Activated T-helper 1 cell treated with anti-CD3 and anti-CD28 coated beads, Interleukin-2, amount 50 U/mL, for 16 hours (primary cell): ENCODE measurements at places on chromosomes 12 and 14.

DNA sequence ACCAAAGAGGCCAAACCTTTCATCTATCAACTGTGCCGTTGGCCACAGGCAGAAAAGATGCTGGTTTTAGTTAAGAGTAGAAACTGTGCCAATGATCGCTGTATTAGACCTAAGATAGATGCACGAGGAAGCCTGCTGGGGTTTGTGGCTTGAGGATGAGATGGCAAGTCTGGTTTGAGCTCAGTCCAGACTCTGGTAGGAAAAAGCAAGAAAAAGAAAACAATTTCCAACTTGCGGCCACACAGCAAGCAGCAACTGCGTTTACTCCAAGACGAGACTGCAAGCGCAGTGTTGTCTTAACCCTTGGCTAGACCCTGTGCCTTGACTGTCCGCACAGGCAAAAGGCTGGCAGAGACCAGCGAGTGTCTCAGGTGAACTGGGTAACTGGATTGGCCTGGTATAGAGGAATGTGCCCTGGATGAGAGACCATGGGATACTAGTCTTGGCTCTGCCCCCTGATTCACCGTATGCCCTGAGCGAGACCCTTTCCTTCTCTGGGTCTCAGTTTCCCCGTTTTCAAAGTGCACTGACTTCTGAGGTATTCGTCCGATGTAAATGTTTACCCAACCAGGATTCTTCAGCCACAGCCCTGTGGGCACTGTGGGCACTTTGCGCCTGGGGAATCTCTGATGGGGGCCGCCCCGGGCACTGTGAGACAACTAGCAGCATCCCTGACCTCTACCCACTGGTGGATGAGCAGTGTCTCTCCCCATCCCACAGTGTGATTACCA, 113.4 kb downstream of the DICER1 start:
- DNase-seq: no peak

GRCh38 chr12:94277426-94278000, 129.1 kb downstream of the PLXNC1 start:
- DNase-seq: no peak

- no peak for DNase-seq
Observed at GRCh38 chr14:97791906-97792305, 994.7 kb downstream of the VRK1 start.

GRCh38 chr12:1213205-1213604, 222.2 kb downstream of the ERC1 start:
- DNase-seq: no peak

DNA sequence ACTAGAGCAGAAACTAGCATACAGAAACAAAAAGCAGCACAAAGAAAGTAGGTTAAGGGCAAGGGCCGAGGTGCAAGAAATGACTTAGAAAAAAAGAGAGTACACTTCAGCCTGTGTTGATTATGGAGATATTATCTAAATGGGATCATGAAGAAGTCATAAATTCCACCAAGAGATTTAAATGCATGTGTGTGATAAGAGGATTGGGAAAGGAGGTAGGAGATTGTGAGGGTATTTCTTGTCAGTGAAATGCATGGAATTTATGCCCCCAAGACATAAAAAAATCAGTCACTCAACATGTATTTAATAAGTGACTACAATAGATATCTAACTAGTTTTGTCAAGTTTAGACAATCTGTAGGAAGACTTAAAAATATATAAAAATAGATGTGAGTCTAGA, 976.2 kb upstream of the LRFN5 start:
- no peak for DNase-seq

DNA sequence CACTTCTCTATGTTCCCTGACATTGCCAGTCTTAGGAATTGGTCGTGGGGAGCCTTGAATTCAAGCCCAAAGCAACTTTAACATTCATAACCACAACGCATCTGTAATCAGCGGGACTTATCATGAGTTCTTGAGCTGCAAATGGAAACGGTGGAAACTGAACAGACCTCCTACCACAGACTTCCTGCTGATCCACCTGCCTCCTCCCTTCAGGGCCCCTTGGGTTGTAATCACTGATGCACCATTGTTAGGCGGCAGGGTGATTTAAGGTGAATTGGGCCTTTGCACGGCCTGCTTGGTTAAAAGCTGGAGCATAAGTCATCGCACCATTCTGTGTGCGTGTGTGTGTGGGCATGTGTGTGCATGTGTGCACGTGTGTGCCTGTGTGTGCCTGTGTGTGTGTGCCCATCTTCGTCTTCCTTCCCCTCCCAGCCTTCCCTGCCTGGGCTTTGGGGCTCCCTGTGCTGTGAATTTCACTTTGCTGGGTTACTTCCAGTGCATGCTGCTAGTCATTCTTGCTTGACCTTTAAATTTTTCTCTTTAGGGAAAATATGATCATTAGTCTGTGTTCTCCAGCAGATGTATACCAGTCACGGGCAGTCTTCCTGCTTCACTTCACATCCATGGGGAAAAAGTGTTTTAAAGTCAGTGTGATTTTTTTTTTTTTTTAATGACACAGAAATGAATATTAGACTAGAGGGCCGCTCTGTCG, 29.1 kb downstream of the CHST11 start:
- no peak for DNase-seq

- no peak for DNase-seq
Observed at GRCh38 chr14:20631023-20631879, 10.2 kb downstream of the OR6S1 start.

DNA sequence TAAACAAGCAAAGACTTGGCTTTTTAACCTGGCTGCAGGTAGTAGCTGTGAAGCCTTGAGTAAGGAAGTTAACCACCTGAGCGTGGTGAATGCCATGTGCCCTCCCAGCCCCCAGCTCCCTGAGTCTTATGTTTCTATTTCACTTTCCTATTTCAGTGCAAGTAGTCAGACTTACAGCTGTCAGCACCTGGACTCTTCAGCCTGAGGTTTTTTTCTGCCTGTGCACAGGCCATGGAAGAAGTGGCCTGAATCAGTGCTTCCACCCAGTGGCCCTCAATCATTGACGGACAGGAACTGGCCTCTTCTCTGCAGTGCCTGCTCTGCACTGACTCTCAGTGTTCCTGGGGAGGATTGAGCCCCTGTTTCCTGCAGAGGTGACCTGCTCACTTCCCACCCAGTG, 796.4 kb downstream of the MED13L start:
- no peak for DNase-seq

DNA sequence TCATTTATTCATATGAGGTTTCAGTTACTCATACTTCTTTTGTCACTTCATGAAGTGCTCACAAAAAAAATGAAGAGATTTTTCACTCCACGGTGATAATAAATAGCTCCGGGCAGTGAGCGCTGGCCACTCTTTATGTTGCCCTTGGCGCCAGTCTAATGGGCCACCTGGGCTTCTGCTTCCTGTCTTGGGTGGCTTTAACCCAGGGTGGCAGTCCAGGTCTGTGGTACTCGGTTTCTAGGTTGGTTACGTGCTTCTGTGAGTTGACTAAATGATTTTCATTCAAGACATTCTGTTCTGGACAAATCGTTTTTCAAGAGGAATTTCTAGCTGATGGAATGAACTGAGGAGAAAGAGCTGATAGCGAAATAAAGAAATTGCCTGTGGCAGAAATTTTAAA, 34.6 kb upstream of the NID2 start:
- DNase-seq: no peak

- DNase-seq: no peak
Observed at GRCh38 chr14:71130491-71131179, 223.4 kb downstream of the PCNX1 start.

DNA sequence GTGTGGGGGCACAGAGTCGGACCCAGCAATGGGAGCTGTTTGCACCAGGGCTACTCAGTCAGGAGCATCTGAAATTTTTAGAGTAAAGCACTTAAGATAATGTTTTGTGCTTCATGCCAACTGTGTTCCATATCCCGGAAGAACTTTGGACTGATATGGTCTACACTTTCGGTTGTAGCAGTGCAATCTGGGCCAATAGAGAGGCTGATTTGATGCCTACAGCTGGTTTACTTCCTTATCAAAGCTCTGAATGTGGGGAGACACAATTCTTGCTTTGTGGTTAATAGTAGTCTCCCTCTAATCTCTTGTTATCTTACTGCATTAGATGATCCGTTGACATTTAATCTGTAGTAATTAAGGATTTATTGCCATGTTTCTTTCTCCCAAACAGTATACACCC, 7.8 kb upstream of the VDR start:
- no peak for DNase-seq

GRCh38 chr14:69288011-69288771, 28.2 kb downstream of the GALNT16 start:
- DNase-seq: no peak

DNA sequence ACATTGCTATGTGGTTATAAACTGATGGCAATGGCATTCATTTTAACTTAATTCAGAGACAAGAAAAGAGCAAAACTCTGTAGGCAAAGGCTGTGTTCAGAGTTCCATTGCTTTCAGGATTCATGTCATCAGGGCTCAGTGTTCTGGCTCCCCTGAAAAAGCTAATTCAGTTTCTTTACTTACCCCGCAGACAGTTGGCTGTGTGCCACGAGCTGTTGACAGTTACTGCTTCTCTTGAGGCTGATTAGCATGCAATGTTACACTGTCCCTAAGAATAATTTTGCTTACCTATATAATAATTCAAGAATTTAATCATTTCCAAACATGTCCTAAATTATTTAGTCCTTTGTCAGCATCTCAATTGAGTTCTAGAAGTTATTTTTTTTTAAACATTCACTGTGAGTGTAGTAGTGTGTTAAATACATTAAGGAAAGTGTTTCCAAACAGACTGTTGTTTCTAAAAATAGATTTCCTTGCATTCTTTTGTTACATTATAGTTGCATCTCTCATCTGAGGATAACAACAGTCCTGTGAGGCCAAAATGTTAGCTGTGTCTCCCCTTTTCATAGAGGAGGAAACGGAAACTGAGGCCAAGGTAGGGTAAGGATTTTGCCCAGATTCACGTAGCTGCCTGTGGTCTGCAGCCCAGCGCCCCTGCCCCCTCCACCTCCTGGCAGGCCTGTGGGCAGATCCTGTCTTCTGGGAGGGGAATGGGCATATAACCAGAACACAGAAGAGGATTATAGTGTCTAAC, 98.6 kb downstream of the PELI2 start:
- no peak for DNase-seq

GRCh38 chr12:26688344-26688904, 144.6 kb downstream of the ITPR2 start:
- DNase-seq: no peak

- DNase-seq: no peak
Observed at GRCh38 chr14:67703997-67704396, 2.3 kb downstream of the RDH12 start.

DNA sequence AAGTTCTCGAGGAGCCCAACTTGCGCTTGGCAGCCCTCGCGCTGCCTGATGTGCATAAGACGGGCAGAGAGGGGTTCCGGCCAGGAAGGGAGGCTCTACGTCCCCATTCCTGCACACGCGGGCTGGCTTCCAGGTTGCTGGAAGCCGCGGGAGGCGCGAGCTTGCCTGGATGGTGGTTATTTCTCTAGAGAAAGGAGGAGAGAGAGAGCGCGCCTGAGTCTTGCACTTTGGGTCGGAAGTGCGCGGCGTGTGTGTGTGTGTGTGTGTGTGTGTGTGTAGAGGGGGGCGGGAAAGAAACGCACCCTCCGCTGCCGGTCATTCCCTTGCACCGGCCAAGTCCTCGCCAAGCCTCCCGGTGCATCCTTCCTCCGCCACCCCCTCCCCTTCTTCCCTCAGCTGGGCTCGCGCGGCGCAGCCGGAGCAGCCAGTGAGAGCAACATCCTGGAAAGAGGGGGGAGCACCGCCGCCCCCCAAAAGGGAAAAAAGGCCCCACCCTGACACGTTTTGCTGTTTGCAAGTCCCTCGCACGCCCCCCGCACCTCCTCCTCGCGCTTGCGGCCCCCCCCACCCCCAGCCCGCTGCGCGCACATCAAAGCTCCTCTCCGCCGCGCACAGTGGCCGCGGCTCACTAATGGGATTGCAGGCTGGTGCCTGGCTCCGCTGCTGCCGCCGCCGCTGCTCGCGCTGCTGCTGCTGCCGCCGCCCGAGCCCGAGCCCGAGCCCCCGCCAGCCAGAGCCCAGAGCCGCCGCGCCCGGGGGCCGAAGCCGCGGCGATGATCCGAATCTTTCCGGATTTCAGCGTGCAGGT, 4.4 kb upstream of the NPAS3 start:
- no peak for DNase-seq

DNA sequence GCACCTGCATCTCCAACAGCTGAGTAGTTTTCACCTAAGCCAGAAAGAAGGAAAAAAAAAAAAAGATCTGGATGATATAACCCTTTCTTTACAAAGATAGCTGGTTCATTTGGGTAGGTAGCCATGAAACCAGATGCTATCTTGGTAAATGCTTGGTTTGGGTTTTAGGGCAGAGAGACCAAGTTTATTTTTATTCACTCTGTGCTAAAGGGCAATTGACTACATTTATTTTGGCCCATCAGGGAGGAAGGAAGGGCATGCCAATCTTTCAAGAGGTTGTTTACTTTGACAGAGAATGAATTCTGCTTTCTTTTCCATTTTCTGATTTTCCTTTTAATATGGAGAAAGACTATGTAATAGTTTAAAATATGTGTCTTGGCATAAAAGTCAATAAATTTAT, 91.0 kb downstream of the NTN4 start:
- DNase-seq: no peak

GRCh38 chr12:10155966-10156365, 16.0 kb downstream of the OLR1 start:
- no peak for DNase-seq

GRCh38 chr14:61699027-61699426, 3.7 kb downstream of the HIF1A start:
- DNase-seq: no peak

GRCh38 chr14:55912344-55912743, 205.9 kb upstream of the PELI2 start:
- no peak for DNase-seq

- no peak for DNase-seq
Observed at GRCh38 chr14:22460461-22461195, 128.4 kb downstream of the DAD1 start.
